ENCODE measurements at places on chromosomes 5 and 9. TPM values are rescaled to one million over a fixed set of nuclear protein-coding genes. Genes with fewer than 3 reads are reported as not detected.

TAF11L10 gene
- not detected for total RNA-seq

SRD5A1 gene
- 4.2 TPM for total RNA-seq

NUDT12 gene
- total RNA-seq, result 10.0 TPM

IL33 gene
- total RNA-seq, result 93.8 TPM

GRCh38 chr9:112224401-112225289 is 49.5 kb upstream of the SUSD1 start:
- no peak for DNase-seq

- DNase-seq, result no peak
Measured at GRCh38 chr5:149931992-149932436, 12.6 kb downstream of the PDE6A start.

DNA sequence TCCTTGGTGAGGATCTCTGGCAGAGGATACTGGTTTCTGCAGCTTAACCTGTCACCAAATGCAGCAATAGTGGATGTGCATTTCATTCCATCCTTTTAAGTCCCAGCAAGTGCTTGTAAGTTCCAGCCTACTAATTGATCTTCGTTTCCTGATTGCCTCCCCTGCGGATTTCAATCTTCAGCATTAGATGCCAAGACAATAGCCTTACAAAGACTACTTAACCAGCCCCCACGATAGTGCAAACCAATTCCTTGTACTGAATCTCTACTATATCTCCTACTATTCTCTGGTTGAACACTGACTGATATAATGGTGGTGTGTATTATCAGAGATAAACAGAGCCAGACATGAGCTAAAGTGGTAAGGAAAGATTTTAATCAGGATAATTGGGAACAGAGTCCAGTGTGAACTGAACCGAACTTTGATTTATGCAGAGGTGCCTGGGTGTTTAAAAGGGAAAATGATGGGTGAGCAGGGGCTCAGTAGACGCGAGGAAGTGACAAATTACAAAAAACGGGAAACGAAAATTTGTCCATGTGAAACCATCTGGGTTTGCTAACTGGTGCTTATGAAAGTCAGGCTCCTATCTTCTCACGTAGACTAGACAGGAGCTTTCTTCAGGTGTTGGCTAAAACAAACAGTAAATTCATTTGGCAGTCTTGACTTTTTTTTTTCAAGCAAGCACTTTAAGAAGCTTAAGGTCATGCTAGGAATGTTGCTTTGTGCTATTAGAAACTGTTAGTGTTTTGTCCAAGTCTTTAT is 106.9 kb upstream of the ST8SIA4 start:
- DNase-seq, result no peak

OTP gene
- total RNA-seq, result not detected

- DNase-seq, result no peak
Measured at GRCh38 chr9:110161940-110162339, 46.0 kb downstream of the C9orf152 start.

DNA sequence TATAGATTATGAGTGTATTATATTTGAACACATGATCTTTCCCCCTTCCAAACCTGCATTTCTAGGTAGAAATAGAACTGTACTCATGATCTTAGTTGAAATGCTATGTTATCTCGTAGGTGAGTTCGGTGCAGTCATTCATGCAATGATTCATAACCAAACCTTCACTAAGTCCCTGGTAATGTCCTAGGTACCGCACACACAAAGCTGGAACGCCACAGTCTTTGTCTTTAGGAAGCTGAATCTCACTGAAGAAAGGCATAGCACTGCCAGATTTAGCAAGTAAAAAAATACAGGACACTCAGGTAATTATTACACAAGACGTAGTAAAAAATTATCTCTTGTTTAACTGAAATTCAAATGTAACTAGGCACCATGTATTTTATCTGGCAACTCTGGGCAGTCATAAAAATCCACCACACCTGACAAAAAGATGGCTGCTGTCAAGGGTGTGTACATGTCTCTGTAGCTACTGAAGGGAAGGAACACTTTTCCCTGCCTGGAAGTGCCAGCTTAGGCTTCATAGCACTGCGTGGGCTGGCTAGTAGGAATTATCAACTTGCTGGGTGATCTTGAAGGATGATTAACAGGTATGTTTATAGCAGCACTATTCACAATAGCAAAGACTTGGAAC is 28.0 kb upstream of the TXN start:
- no peak for DNase-seq

LVRN gene
- 1.5 TPM for total RNA-seq

- no peak for DNase-seq
Measured at GRCh38 chr9:137176302-137177182, 4.7 kb upstream of the TMEM210 start.

GRCh38 chr9:93387791-93388190 is 63.7 kb upstream of the FAM120A start:
- DNase-seq, result no peak
